Spleen (tissue), 13 donors: ENCODE measurements at places on chromosomes 2 and 18. TPM values are rescaled to one million over a fixed set of nuclear protein-coding genes. Genes with fewer than 3 reads are reported as not detected.

- H3K4me3 ChIP-seq = no peak overlapping the region
- H3K27me3 ChIP-seq = no peaks in the 10 kb centered on the region
- no peak for DNase-seq
- H3K27ac ChIP-seq = no peak overlapping the region
- H3K4me1 ChIP-seq = no peaks in the 10 kb centered on the region
These were observed 331.3 kb downstream of the KIAA1328 start for GRCh38 chr18:37160038-37160820.

DNA sequence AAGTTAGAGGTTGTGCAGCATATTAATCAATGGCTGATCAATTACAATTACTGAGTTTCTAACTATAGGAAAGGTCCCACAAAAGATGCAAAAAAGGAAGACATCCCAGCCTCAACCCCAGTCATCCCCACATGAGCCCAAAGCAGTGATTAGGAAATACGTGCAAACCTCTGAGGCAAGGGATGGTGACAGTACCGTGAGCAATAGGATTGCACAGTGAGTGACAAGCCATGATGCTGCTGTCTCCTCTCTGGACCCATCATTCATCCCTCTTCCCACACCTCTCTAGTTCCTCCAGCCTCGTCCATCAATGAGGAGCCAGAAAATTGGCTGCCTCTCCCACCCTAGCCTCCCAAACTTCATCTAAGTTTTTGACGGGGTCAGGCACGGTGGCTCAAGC lies 4.0 kb upstream of the SLC11A1 start:
- DNase-seq = no peak
- no peaks in the 10 kb centered on the region for H3K36me3 ChIP-seq

- no peak overlapping the region for H3K4me3 ChIP-seq
- H3K27me3 ChIP-seq = no peaks in the 10 kb centered on the region
- H3K27ac ChIP-seq = no peak overlapping the region
- no peaks in the 10 kb centered on the region for H3K36me3 ChIP-seq
These were observed 51.8 kb downstream of the PMS1 start for GRCh38 chr2:189835855-189836558.

GRCh38 chr2:112727276-112728028 lies 6.6 kb downstream of the NT5DC4 start:
- no peaks in the 10 kb centered on the region for H3K27me3 ChIP-seq
- no peak for DNase-seq
- no peak overlapping the region for H3K27ac ChIP-seq
- H3K4me1 ChIP-seq = peaks cover 7% of the 10 kb centered on the region
- H3K36me3 ChIP-seq = no peaks in the 10 kb centered on the region

The SOWAHC gene
- polyA plus RNA-seq = 1.6 TPM

DNA sequence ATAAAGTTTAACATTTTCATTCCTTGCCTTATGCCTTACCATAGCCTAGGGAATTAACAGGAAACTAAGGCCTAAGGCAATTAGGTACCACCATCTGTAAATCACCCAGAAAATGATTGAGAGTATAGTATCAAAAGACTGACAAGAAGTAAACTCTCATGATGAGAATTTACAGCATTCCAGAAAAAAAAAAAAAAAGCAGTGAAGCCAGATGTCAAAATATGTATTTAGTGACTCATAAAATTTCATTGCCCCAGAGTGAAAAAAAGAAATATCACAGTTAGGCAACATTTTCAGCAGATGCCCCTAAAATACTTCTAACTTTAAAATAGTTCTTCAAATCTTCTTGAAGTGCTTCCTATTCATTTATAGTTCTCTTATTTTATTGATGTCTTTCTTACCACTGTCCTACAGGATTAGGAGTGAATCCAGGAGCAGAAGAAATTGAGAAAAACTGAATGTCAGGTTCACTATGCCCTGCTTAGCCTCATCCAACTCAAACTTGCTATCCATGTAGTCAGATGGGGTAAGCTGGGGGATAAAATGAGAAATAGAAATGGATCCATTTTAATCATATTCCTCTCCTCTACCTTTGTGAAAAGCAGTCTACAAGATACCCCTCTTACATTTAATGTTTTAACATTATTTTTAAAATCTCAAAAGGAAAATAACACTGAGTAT lies 57.3 kb upstream of the TANK start:
- H3K4me1 ChIP-seq = no peaks in the 10 kb centered on the region
- H3K36me3 ChIP-seq = no peaks in the 10 kb centered on the region
- H3K4me3 ChIP-seq = no peak overlapping the region
- no peak for DNase-seq
- no peaks in the 10 kb centered on the region for H3K27me3 ChIP-seq

DNA sequence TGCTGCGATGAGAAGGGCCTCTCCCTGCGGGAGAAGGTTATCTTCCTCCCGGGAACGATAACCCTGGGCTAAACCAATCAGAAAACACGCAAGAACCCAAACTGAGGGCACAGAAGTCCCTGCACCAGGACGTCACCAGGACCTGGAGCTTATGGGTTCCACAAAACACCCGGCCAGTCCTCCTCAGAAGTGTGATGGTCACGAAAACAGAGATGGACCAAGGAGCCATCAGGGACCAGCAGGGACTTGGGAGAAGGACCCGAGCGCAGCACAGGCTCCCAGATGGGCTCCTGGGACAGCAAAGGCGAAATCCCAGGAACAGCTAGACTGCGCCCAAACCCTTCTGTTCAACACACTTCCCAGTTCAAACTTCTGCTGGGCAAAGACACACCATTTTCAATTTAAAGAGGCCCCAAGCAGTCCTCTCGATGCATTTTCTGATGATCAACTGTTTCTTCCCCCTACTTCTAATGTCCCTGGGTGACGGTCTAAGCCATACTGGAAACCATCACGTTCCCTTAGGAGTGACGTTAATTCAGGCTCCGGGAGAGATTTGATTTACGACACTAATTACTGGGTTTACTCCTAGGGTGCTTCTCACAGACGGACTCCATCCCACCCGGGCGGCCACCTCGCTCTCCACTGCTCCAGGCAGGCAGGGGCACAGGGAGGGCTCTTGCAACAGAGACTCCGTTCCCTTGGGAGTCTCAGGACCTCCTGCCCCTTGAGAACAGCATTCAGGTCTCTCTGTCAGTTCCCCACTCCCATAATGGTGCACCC lies 29.2 kb downstream of the ZNF516 start:
- no peaks in the 10 kb centered on the region for H3K36me3 ChIP-seq
- no peak overlapping the region for H3K4me3 ChIP-seq
- no peak for DNase-seq
- no peaks in the 10 kb centered on the region for H3K27me3 ChIP-seq
- no peak overlapping the region for H3K27ac ChIP-seq
- H3K4me1 ChIP-seq = peaks cover 70% of the 10 kb centered on the region

DNA sequence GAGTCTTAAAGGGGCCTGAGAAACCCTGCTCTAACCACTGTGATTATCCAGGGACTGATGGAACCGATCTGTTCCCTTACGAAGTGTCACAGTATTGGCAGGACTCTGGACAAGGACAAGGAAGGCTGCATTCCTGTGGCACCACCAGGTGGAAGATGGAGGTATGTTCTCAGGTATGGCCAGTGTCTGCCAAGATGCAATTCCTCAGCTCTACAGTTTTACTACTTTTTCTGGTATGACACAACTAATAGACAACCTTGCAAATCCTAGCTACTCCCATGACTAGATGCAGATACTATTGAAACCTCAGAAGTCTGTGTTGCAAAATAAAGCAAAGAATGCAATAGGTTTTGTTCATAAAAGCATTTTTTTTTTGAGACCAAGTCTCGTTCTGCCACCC lies 14.6 kb downstream of the RAB31 start:
- H3K36me3 ChIP-seq = no peaks in the 10 kb centered on the region
- H3K4me3 ChIP-seq = no peak overlapping the region
- H3K4me1 ChIP-seq = peaks cover 9% of the 10 kb centered on the region
- H3K27ac ChIP-seq = no peak overlapping the region
- DNase-seq = no peak

- no peaks in the 10 kb centered on the region for H3K36me3 ChIP-seq
- DNase-seq = no peak
- peak overlapping the region; percentile 46 for H3K27ac ChIP-seq
- no peak overlapping the region for H3K4me3 ChIP-seq
- H3K27me3 ChIP-seq = no peaks in the 10 kb centered on the region
These were observed 262.0 kb downstream of the MEIS1 start for GRCh38 chr2:66696886-66697285.

The TRABD2A gene
- 8.6 TPM for polyA plus RNA-seq

DNA sequence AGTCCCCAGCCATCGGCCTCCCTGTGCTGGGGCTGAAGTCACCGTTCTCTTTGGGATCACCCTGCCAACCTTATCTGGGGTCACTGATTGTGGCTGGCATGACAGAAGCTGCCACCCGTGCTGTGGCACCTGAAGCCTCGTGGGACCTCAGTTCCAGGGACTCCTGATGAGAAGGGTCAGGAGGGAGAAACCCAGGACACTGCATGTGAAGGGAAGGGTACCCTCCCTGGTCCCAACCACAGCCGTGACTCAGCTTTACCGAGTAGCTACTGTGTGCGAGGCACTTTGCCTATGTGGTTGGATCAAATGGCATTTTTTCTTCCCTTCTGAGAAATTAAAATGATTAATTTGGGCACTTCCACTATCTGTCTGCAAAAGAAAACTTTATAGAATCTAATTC lies 64.4 kb downstream of the SP110 start:
- no peak for DNase-seq
- no peak overlapping the region for H3K4me3 ChIP-seq
- H3K36me3 ChIP-seq = no peaks in the 10 kb centered on the region
- no peak overlapping the region for H3K27ac ChIP-seq
- H3K4me1 ChIP-seq = peaks cover 8% of the 10 kb centered on the region

DNA sequence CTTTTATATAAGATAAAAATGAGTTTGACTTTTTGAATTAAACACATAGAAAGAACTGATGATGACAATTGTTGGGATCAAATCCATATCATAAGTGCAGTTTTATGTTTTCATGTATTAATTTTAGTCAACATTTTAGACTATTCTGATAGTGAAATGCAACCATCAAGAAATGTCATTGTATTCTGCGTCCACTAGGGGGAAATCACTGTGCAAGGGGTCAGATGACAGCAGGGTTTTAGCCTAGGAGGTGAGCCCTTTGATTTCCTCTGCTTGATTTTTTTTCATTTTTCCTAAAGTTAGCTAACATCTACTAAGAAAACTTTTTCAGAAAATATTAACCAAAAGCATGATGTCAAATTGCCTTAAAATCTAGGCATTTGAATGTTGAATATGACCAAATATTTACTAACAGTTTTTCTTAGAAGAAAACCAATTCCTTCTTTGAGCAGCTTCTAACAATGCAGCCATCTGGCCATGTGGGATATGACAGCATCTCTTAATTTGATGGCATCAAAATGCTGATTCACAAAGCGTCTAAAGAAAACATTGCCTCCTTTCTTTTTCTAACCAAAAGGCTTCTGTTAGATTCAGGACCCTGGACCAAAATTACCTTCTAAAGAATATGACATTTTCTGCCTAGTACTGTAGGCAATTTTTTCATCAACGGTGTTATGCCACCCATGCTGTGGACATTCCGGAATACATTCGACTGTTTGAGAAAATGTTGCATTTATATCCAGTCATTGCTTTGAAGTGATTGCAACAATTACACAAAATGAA lies 141.5 kb downstream of the SPHKAP start:
- no peaks in the 10 kb centered on the region for H3K27me3 ChIP-seq
- H3K36me3 ChIP-seq = no peaks in the 10 kb centered on the region
- H3K4me3 ChIP-seq = no peak overlapping the region
- no peaks in the 10 kb centered on the region for H3K4me1 ChIP-seq
- no peak for DNase-seq

DNA sequence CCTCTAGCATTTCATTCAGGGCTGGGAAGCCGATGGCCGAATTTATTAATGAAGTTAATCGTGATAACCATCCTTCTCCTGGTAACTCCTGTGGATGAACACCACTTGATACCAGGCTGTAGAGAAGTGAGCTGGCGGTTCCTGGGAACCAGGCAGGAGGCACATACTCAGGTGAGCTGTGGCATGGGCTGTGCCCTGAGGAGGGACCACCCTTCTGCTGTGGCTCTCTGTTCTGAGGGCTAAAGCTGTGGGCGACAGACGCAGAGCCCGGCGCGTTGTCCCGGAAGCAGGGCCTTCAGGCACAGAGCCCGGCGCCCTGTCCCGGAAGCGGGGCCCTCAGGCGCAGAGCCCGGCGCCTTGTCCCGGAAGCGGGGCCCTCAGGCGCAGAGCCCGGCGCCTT lies 462.3 kb upstream of the SALL3 start:
- no peaks in the 10 kb centered on the region for H3K27me3 ChIP-seq
- H3K27ac ChIP-seq = no peak overlapping the region
- H3K36me3 ChIP-seq = no peaks in the 10 kb centered on the region
- H3K4me3 ChIP-seq = no peak overlapping the region

The CROCC2 gene
- 0.04 TPM for polyA plus RNA-seq

DNA sequence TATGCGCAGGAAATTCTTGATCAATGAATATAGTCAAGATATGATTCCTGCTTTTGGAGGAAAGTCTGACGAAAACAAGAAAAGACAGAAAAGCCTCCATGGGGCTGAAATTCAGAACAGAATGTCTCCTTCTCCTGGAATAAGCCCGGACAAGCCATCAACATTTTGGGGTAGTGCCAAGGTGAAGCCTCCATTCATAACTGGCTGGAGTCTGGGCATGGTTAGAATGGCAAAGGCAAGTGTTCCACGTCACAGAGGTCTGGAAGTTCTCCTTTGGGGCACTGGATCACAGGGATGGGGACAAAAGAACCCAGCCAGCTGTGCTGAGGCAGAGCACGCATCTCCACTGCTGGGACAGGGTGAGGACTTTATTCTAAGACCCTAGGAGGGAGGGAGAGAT lies 505.7 kb downstream of the CMPK2 start:
- H3K36me3 ChIP-seq = no peaks in the 10 kb centered on the region
- no peaks in the 10 kb centered on the region for H3K4me1 ChIP-seq
- no peak for DNase-seq
- H3K27me3 ChIP-seq = no peaks in the 10 kb centered on the region

The MALL gene
- 2.7 TPM for polyA plus RNA-seq

The TAF4B gene
- polyA plus RNA-seq = 6.4 TPM

- peaks cover 28% of the 10 kb centered on the region for H3K4me1 ChIP-seq
- peak overlapping the region; percentile 98 for H3K4me3 ChIP-seq
- DNase-seq = no peak
- H3K36me3 ChIP-seq = no peaks in the 10 kb centered on the region
- H3K27ac ChIP-seq = peak overlapping the region; percentile 92
- no peaks in the 10 kb centered on the region for H3K27me3 ChIP-seq
These were observed 587 bp downstream of the SUMO1 start for GRCh38 chr2:202237787-202238233.

The SERPINB5 gene
- polyA plus RNA-seq = not detected

DNA sequence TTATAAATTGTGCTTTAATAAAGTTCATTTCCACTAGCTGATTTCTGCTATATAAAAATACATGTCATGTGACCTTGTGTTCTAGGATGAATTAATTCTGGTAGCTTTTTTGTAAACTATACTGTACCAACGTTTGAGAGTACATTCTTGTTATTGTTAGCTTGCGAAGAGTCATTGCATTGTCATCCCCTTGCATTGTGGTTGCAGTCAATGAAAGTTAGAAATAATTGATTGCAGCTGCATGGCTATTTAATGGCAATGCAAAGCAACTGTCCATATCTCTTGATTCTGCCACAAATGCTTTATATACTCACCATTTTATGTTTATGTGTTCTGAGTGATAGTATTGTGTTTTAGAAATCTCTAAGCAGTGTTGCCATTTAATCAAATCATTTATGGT lies 91.6 kb downstream of the ZNF407 start:
- no peak overlapping the region for H3K27ac ChIP-seq
- no peaks in the 10 kb centered on the region for H3K27me3 ChIP-seq
- DNase-seq = no peak

The ASXL2 gene
- polyA plus RNA-seq = 2.0 TPM
